ENCODE measurements at places on chromosomes 13 and 19.

DNA sequence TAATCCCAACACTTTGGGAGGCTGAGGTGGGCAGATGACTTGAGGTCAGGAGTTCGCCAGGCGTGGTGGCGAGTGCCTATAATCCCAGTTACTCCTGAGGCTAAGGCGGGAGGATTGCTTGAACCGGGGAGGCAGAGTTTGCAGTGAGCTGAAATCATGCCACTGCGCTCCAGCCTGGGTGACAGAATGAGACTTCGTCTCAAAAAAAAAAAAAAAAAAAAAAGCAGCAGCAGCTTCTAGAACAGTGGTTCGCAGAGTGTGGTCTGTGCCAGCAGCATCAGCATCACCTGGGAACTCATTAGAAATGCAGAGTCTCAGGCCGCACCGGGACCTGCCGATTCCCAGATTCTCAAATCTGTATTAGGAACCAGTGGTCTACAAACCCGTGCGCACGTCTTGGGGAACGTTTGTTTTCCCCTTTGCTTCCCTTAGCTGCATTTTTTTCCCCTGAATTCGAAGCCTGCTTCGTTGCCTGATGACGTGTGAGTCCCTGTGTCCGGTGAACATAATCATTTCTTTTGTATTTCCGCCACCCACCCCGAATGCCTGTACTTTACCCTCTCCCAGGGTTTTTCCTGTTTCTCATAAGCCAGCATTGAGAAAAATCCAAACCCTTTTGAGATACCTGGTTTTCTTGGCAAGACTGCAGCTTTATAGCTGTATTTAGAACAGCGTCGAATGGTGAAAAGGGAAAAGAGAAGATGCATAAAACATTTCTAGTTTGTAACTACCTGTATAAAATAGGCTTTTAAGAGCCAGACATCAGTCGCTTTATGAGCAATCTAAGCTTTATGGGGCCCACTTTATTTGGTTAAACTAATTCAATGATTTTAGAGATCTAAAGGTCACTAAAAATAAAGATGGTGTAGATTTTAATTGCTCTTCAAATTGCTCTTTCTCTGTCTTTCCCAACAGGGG, 49.8 kb downstream of the BICRA start:
- DNase-seq = no peak

DNA sequence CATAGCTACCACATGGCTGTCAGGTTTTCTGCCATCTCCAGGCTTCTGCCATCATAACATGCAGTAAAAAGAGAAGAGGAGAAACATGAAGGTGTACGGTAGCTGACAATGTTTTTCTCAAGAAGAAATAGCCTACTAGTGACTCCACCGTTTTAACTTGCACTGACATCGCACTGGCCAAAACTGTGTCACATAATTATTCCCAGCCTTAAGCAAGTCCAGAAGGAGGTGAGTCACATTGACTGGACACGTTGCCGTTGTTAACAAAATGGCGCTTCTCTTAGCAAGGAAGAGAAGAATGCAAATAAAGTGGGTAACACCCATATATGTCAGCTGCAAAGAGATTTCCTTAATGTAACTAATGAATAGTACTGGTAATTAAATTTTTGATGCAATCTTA, 810.4 kb upstream of the SLC10A2 start:
- no peak for DNase-seq

- DNase-seq = no peak
Observed at GRCh38 chr13:33999811-34000605, 182.1 kb downstream of the RFC3 start.

DNA sequence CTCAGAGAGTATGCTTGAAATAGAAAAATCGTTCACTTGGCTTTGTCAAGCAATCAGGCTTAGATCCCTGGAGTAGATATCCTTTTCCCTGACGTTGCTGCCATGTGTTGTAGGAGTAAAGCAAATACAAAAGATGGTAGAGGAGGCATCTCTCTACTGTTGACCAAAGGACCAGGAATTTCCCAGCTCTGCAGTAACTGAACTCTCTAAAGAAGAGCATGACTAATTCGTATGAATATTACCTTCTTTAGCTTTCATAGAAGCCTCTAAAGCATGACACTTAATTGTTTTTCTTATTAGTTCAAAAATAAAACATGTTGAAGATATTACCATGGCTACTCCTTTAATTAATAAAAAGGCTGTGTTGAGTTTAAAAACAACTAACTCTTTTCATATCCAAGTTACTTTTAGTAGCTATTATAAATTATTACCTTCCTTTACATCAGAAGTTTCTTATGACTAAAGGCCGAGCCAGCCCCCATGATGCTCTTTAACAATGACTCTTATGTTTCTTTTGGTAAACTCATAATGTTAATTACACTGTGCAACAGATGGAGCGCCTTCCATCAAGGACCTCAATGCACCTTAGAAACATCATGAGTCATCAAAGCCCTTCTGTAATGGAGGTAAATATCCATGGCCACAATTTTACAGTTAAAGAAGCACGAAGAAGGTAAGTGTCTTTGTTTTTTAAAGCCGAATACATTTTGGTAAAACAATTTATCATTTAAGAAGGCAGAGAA, 352.4 kb downstream of the KLF5 start:
- DNase-seq = no peak

DNA sequence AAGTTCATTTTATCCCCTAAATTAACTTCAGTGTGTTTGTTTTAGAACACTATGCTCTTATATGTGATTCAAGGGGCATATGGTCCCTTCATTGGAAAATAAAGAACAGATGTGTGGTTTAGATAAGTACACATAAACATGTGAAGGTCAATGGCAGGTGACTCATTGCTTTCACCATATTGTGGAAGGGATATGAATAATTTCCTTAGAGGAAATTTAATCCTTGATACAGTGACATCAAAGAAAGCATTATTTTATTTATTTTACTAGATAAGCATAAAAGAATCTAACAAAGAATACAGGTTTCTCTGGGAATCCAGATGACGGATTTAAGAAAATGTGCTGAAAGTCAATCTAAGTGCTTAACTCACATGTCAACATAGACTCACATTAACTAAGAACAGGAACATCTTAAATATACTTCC, 373.5 kb downstream of the KCTD12 start:
- no peak for DNase-seq

DNA sequence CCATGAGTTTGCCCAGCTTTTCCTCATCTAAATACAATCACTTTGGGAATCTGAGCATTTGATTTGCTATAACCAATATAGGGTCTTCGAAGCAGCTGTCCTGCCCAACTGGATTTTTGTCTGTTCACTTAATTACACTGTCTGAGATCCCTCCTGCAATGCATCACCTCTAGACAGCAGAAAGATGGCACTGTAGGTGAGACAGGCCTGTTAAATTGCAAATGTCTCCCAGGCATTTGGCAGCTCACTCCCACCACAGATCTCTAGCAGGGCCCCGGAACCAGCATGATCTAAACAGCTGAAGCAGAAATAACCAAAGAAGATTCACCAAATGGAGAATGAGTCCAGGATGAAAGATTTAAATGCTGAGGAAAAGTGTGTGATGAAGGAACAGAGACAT, 41.9 kb upstream of the SERPINE3 start:
- no peak for DNase-seq

- no peak for DNase-seq
Observed at GRCh38 chr19:29927944-29928625, 14.0 kb upstream of the URI1 start.

- no peak for DNase-seq
Observed at GRCh38 chr13:28754698-28755545, 36.2 kb upstream of the SLC46A3 start.

- no peak for DNase-seq
Observed at GRCh38 chr13:38883783-38884182, 106.8 kb downstream of the STOML3 start.

GRCh38 chr19:55247621-55248099, 11.2 kb downstream of the PPP6R1 start:
- DNase-seq = no peak

- peak; percentile 36 for DNase-seq
Observed at GRCh38 chr13:49652355-49653305, 24.3 kb downstream of the ARL11 start.

GRCh38 chr19:42113641-42114348, 18.5 kb downstream of the POU2F2 start:
- DNase-seq = no peak

DNA sequence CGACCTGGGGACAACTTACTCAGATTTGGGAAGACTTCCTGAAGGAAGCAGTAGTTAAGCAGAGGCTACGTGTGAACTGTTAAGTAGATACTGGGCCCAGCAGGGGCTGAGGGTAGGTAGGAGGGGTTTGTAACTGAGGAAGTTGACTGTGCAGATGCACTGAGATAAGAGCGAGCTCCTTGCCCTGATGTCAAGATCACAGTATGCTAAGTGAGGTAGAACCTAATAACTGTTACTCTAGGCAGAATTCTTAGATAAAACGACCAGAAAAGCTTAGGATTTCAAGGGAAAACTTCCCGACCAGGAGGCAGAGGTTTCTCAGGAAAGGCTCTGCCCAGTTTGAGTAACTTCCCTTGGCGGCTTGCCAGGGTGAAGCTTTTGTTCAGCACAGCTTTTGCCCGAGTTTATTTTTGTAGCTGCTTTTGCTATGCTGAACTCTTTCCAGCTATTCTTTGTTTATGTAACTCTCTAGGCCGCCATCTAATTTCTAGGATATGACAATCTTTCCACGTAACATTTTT, 632.1 kb downstream of the DIAPH3 start:
- DNase-seq = no peak

DNA sequence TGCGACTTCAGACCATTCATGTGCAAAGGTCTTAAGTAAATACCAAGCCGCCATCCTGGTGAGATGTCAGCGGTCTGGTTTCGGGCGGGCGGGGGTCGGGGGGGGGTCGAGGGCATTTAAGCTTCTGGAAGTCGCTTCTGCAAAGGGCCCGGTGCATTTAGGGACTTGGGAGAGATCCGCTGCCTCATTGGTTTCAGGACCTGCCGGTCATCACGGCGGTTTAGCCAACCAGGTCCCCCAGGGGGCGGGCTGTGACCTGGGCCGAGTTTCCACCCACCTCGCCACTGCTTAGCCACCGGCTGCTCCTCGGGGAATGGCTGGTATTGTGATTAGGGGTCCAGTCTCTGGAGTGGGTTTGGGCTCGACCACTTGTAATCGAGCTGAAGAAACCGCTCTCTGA, 7.8 kb downstream of the ANKLE1 start:
- DNase-seq = peak; percentile 69

DNA sequence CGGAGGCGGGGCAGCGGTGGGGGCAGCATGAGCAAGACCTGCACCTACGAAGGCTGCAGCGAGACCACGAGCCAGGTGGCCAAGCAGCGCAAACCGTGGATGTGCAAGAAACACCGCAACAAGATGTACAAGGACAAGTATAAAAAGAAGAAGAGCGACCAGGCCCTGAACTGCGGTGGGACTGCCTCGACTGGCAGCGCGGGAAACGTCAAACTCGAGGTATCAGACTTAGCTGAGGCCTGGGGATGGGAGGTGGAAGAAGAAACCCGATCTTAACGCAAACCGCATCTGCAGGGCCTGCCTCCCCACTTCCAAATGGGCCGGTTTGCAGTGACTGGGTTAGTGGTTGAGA, 693 bp downstream of the RFXAP start:
- DNase-seq = peak; percentile 9

DNA sequence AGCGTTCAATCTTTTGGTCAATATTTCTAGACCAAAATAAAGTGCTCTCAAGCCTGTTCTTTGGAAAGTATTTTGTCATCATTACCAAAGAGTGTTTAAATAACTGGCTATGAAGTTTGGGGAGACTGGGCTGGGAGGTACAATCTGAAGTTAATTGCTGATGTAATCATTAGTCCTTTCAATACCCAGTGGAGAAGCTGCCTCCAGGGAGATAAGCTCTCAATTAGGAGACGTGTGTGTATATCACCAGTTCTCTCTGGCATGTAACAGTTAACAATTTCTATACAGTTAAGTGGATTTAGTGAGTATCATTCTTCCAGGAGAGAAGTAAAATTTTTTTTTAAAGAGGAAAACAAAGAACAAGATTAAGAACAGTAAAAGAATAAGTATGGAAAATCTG, 1.4 kb downstream of the COL4A1 start:
- DNase-seq = no peak

- no peak for DNase-seq
Observed at GRCh38 chr19:41671486-41671885, 16.6 kb downstream of the CEACAM7 start.

- DNase-seq = no peak
Observed at GRCh38 chr19:15911599-15912235, 13.8 kb upstream of the CYP4F2 start.

DNA sequence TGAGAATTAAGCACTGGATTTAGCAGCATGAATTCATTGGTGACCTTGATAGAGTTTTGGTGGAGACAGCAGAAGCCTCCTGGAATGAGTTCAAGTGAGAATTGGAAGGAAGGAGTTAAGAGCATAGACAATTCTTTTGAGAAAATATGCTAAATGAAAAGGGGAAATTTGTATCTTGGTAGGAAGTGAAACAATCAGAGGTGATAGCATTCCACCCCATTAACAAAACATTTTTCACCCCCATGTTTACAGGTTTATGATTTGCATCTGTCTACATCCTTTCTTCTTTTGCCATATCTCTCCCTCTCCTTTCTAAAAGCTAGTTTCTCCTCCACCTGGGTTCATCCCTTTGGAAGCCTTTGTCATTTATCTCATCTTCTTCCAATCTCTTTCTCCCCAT, 27.5 kb downstream of the LNX2 start:
- DNase-seq = no peak

DNA sequence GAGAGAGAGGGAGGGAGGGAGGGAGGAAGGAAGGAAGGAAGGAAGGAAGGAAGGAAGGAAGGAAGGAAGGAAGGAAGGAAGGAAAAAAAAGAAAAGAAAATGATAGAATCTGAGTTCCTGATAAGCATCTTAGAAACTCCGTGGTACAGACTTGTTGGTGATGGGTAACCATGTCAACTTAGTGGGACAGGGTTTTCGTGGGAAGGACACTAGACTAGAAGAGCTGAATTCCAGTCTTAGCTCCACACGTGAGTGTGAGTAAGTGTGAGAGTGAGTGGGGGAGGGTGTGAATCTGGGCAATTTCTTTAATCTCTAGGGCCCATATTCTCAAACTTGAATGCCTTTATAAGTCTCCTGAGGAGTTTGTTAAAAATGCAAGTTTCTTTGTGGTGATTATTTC, 35.0 kb downstream of the PABPC3 start:
- DNase-seq = no peak

- DNase-seq = no peak
Observed at GRCh38 chr13:111850976-111851375, 216.0 kb upstream of the SOX1 start.

DNA sequence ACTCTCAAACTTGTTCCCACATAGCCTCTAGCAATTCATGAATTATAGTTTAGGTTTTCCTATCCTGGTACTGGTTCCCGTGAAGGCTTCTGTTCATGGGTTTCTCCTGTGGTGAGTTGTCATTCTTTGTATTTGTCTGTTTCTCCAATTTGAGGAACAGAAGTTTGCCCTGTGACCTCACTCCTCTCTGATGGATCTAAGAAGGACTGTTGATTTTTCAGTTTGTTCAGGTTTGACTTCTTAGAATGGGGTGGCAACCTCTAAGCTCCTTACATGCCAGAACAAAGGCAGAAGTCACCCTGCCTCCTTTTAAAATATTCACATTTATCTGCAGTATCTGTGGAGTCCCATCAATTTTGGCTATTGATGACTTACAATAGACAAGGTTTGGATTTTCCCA, 354.0 kb downstream of the SPRY2 start:
- DNase-seq = no peak

GRCh38 chr13:99063952-99064351, 86.1 kb upstream of the DOCK9 start:
- DNase-seq = no peak

GRCh38 chr13:25731536-25731935, 320.3 kb downstream of the SHISA2 start:
- DNase-seq = no peak

- no peak for DNase-seq
Observed at GRCh38 chr13:113854238-113855011, 9.5 kb downstream of the GAS6 start.

GRCh38 chr19:8500158-8500557, 2.3 kb downstream of the PRAM1 start:
- DNase-seq = no peak
